ENCODE measurements at places on chromosomes 12 and 14.

DNA sequence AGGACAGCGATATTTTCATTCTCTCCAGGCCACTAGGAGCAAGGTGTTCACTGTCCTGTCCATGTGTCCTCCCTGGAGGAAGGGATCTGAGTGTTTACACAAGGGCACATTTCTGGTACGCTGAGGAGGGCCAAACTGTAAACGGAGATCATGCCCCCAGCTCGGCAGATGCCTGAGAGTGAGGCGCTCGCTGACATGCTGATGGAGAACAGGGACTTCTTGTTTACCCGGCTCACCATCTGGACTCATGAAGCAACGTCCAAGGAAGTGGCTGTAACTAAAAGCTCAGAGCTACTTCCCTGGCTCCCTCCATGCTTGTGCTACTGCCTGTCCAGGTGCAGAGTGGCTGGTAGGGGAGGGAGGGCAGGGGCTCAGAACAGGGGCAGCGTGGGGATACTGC lies 43.4 kb upstream of the KCNA1 start:
- H3K27ac ChIP-seq, result no peak overlapping the region
- DNase-seq, result no peak
- no peaks in the 10 kb centered on the region for H3K4me1 ChIP-seq

DNA sequence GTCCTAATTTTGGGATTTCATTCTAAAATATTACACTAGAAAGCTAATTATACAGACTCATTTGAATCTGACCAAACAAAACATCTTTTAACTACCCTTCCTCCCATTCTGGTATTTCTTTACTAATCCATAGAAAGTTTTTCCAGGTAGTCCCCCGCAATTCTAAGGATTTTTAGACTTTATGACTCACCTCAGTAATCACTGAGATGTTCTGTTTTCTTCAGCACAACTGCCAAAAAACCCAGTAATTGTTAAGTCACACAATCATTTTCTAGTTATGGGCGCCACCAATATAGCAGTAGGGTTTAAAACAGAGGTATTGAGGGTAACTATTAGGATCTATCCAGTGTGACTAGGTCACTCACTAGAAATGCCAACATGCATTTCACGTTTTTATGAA lies 1.6 kb upstream of the ARID4A start:
- H3K27me3 ChIP-seq, result no peaks in the 10 kb centered on the region
- H3K4me3 ChIP-seq, result peak overlapping the region; percentile 57
- peaks cover 5% of the 10 kb centered on the region for H3K36me3 ChIP-seq
- peaks cover 76% of the 10 kb centered on the region for H3K4me1 ChIP-seq

GRCh38 chr14:94768521-94769390 lies 1.2 kb downstream of the GSC start:
- no peak overlapping the region for H3K27ac ChIP-seq
- H3K4me3 ChIP-seq, result peak overlapping the region; percentile 16
- peaks cover 27% of the 10 kb centered on the region for H3K27me3 ChIP-seq
- H3K4me1 ChIP-seq, result peaks cover 21% of the 10 kb centered on the region

DNA sequence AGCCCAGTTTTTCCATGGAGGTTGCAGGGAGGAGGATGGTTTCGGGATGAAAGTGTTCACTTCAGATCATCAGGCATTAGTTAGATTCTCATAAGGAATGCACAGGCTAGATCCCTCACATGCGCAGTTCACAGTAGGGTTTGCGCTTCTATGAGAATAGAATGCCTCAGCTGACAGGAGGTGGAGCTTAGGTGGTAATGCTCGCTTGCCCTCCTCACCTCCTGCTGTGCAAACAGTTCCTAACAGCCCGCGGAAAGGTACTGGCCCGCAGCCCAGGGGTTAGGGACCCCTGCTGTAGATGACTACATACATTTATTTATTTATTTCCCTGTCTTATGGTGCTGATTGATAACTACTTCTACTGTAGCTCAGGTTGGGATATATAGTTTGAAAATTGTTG lies 93.2 kb downstream of the FBXO33 start:
- no peak overlapping the region for H3K4me3 ChIP-seq
- no peaks in the 10 kb centered on the region for H3K27me3 ChIP-seq
- no peaks in the 10 kb centered on the region for H3K4me1 ChIP-seq
- no peak overlapping the region for H3K27ac ChIP-seq
- H3K36me3 ChIP-seq, result peaks cover 14% of the 10 kb centered on the region

- H3K4me1 ChIP-seq, result no peaks in the 10 kb centered on the region
- no peaks in the 10 kb centered on the region for H3K27me3 ChIP-seq
- H3K4me3 ChIP-seq, result no peak overlapping the region
- H3K36me3 ChIP-seq, result no peaks in the 10 kb centered on the region
- DNase-seq, result no peak
Measured at GRCh38 chr14:73339846-73340595, 102.7 kb downstream of the PAPLN start.

DNA sequence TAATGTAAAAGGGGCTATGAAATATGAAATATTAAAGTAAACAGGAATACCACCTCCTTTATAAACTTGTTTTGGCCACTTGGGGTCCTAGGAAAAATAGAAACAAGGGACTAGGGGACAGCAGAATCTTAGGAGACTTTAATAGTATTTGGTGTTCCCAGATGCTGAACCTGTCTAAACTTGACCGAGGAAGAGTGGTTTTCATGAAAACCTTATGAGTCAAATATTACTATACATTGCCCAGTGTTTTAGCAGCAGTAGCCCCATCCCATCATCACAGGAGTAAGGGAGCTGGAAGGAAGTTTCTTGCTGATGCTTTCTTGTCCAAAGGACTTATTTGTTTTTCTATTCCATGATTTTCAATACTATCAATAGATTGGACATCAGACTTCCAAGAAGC lies 177.5 kb upstream of the CAND1 start:
- H3K4me1 ChIP-seq, result peaks cover 26% of the 10 kb centered on the region
- no peak overlapping the region for H3K4me3 ChIP-seq
- no peak overlapping the region for H3K27ac ChIP-seq
- H3K36me3 ChIP-seq, result no peaks in the 10 kb centered on the region

DNA sequence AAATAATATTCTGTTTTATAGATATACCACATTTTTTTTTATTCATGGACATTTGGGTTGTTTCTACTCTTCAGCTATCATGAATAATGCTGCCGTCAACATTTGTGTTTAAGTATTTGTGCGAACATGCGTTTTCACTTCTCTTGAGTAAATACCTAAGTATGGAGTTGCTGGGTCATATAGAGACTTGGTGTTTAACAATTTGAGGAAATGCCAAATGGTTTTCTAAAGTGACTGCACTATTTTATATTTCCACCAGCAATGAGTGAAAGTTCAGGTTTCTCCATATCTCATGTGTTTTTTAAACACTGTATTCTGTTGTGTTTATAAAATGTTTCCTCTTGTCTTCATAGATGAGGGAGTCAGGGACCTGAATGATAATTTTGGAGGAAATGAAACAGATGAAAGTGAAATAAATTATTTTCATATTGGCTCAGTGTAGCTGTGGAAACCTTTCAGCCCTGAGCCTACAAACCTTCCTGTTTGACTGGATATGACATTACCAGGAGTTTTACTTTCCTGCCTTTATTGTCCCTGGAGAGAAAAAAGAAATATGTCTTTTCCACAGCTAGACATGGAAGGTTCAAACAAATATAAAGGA lies 26.3 kb downstream of the DAAM1 start:
- DNase-seq, result no peak
- no peaks in the 10 kb centered on the region for H3K27me3 ChIP-seq
- H3K4me3 ChIP-seq, result no peak overlapping the region

GRCh38 chr14:76088326-76088725 lies 63.4 kb upstream of the GPATCH2L start:
- H3K27ac ChIP-seq, result no peak overlapping the region
- H3K27me3 ChIP-seq, result no peaks in the 10 kb centered on the region
- no peak overlapping the region for H3K4me3 ChIP-seq
- no peaks in the 10 kb centered on the region for H3K4me1 ChIP-seq

GRCh38 chr12:53543539-53543938 lies 36.3 kb upstream of the NPFF start:
- H3K36me3 ChIP-seq, result peaks cover 83% of the 10 kb centered on the region
- peak overlapping the region; percentile 32 for H3K27ac ChIP-seq
- H3K4me1 ChIP-seq, result peaks cover under 1% of the 10 kb centered on the region
- no peak overlapping the region for H3K4me3 ChIP-seq

GRCh38 chr14:104596927-104597351 lies 7.6 kb downstream of the TMEM179 start:
- H3K4me3 ChIP-seq, result no peak overlapping the region
- H3K4me1 ChIP-seq, result no peaks in the 10 kb centered on the region
- H3K27me3 ChIP-seq, result no peaks in the 10 kb centered on the region
- no peak for DNase-seq

DNA sequence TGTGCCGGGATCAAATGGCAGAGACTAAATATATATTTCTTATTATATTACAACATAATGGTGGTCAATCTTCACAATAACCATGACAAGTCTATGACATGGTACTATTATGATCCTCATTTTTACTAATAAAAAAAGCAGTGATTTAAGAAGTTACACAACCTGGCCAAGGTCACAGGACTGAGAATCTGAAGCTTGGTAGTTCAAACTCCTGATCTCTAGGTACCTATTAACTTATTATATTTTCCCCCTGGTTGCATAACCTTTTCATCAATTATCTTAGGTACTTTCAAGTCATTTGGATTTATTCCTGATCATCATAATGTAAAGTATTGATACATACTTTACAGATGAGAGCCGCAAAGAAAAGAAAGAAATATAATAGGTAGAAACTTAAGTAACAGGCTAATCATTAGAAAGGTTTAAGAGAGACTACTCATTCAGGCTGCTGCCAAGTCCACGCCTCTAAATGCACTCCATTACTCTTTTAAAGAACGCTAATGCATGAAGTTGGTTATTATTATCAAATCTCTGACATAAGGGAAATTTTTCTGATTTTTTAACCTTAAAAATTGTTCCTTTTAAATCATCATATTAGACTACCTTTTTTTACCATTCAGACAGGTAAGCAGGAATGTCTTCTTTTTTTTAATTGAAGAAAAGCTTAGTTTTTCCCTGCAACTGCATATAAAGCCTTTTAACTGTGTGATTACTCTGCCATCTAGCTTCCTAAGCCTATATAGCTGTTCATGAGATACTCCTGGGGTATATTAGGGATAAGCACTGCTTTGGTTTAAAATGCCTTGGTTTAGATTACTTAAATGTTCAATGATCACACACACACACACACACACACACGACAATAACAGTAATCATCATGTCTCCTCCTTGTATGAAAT lies 35.6 kb downstream of the RPS29 start:
- no peaks in the 10 kb centered on the region for H3K27me3 ChIP-seq
- no peaks in the 10 kb centered on the region for H3K36me3 ChIP-seq
- no peak for DNase-seq
- no peak overlapping the region for H3K4me3 ChIP-seq
- H3K27ac ChIP-seq, result no peak overlapping the region

- H3K27me3 ChIP-seq, result peaks cover 8% of the 10 kb centered on the region
- no peak overlapping the region for H3K27ac ChIP-seq
- H3K36me3 ChIP-seq, result no peaks in the 10 kb centered on the region
- H3K4me1 ChIP-seq, result no peaks in the 10 kb centered on the region
- H3K4me3 ChIP-seq, result no peak overlapping the region
Measured at GRCh38 chr14:94665121-94665520, 52.9 kb downstream of the SERPINA3 start.

DNA sequence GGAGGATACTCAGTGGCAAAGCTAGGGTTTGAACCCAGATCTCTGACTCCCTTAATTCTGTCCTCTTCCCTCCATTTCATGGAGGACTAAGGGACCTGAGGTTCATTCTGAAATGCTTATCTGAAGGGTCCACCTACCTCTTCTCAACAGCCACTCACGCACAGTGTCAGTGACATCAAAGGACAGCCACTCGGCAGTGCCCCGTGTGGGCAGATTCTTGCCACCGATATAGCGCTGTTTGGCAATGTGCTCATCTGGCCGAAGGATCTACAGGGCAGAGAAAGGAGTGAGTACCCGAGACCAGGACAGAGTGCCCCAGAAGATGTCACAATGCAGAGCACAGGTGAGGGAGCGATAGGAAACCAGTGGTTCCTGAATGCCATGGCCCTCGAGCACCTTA lies 10.8 kb downstream of the TGFB3 start:
- DNase-seq, result no peak
- no peak overlapping the region for H3K27ac ChIP-seq
- H3K27me3 ChIP-seq, result no peaks in the 10 kb centered on the region

GRCh38 chr14:92225731-92226130 lies 97.2 kb upstream of the SLC24A4 start:
- no peak overlapping the region for H3K27ac ChIP-seq
- no peaks in the 10 kb centered on the region for H3K36me3 ChIP-seq
- no peak overlapping the region for H3K4me3 ChIP-seq

GRCh38 chr14:104782808-104783139 lies 12.8 kb downstream of the AKT1 start:
- DNase-seq, result no peak
- no peaks in the 10 kb centered on the region for H3K27me3 ChIP-seq
- no peak overlapping the region for H3K4me3 ChIP-seq
- peaks cover 74% of the 10 kb centered on the region for H3K4me1 ChIP-seq

DNA sequence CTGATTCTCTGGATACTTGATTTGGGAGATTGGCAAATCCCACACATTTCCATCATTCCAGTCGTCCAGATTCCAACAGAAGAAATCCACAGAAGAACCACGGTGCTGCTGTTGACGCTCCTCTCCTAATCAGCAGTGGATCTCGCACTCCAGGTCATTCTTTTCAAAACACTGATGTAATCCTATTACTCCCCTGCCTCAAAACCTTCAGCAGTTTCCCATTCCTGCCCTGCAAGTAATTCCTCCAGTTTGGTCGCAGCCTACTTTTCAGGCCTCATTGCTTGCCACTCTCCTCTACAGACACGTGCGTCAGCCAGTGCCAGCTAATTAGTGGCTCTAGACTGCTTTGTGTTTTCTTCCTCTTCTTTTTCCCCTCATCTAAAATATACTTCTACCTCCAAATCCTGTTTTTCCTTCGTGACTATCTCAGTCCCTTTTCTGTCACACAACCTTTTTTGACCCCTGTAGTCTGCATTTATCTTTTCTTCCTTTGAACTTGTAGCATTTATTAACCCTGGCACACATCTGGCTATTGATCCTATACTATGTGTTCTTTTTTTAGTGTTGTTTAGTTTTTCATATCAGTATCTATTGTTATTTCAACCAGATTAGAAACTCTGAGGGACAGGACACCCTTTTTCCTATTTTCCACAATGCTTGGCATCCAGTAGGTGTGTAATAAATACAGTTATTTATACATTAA lies 36.8 kb downstream of the PRORP start:
- no peak overlapping the region for H3K27ac ChIP-seq
- H3K36me3 ChIP-seq, result no peaks in the 10 kb centered on the region
- no peaks in the 10 kb centered on the region for H3K27me3 ChIP-seq
- no peak for DNase-seq
- no peak overlapping the region for H3K4me3 ChIP-seq

DNA sequence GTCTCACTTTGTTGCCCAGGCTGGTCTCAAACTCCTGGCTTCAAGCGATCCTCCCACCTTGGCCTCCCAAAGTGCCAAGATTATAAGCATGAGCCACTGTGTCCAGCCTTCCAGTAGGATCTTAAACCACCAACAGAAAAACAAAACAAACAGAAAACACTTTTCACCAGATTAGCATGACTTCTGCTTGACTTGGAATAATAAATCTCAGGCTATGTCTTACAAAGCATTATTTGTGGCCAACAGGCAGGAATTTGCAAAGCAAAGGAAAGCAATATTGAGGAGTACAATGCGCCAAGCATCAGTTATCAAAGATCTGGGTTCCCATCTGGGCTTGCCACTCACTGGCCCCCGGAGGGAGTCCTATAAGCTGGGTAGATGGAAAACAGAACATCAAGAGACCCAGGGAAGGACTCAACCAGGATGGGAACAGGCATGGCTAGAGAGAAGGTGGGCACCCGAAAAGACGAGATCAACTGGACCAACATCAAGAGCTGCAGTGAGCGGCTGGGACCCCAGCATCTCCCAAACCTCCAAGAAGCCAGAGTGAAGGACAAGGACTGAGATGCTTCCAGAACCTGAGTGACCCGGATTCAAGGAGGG lies 101.2 kb downstream of the TMEM30B start:
- H3K27ac ChIP-seq, result no peak overlapping the region
- no peaks in the 10 kb centered on the region for H3K36me3 ChIP-seq

- H3K36me3 ChIP-seq, result no peaks in the 10 kb centered on the region
- no peaks in the 10 kb centered on the region for H3K27me3 ChIP-seq
- no peak for DNase-seq
- no peak overlapping the region for H3K27ac ChIP-seq
Measured at GRCh38 chr14:59160506-59160905, 28.0 kb upstream of the DAAM1 start.

Measured in esophagus squamous epithelium (tissue), 5 donors.